ENCODE measurements at places on chromosomes 5 and 9.

DNA sequence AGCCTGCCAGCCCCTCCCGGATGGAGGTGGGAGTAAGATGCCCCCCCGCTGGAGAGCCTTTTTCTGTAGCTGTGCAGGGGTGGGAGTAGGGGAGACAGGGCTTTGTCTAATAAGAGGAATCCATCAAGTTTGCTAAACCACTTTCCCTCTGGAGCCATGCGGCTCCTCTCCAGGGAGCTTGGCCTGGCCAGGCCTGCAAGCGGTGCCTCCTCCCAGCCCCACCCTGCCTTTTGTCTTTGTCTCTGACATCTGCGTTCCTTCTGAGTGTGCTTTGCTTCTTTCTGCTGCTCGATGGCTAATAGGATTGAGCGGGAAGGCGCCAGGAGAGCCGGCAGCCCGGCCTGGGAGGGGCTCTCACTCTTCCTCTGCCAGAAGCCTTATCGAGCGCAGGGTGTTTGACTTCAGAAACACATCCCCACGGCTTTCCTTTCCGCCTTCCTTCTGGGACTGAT is 26.7 kb upstream of the FCN1 start:
- DNase-seq, result no peak

DNA sequence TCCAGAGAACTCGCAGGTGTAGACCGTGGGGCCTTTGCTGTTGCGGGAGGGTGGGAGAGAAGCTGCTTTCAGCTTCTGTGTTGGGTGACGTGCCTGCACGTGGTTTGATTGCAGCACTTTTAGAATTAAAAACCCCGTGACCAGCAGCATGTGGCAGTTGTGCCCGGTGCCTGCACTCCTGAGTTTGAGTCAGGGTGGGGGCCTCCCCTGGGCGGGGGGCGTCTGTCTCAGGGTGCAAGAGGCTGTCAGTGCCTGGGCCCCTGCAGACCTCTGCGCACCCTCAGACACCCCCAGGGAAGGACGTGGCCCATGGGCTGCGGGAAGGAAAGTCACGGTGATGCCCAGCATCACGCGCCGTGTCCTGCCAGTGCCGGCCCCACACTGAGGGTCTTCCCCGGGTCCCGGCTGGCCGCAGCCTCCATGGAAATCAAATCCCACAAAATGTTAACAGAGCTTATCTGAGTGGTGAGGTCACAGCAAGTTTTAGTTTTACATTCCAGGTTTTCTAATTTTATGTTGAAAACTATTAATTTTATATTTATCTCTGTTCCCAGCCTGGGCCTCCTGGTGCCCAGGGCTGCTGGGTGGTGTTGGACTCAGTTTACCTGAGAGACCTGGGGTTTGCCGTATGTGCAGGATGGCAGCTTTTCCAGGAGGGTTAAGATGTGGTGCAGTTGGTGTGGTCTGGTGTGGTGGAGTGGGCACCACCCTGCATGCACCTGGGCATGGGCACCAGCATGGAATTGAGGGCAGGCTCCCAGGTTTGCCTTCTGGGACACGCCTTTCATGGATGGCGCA is 33.3 kb downstream of the AHRR start:
- DNase-seq, result no peak

DNA sequence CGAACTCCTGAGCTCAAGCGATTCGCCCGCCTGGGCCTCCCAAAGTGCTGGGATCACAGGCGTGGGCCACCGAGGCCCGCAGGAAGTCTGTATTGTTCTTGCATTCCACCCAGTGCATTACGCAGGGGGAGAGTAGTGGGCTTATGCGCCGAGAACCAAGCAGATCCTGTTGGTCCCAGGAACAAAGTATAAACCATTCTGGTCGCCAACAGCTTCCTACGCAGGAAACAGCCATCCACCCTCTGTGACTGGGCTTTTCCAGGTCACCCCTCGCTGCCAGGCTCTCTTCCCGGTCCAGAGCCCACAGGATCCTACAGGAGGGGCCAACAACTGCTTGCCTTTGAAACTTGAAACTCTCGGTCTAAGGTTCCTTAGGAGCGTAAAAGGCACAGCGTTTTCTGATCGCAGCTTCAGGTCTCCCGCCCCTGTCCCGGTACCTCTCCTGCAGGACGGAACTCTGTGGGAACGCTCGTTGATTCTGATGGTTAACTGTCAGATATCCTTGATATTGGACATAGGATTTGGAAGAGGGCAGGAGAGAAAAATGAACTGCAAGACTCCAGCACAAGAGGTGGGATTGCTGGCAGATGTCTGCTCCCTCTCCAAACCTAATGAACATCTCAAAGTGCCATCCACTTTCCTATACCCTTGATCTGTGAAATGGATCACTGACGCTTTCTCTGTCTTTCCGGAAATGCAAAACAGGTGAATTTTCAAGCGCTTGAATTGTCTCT is 4.2 kb upstream of the ANXA2R start:
- DNase-seq, result peak; percentile 89

GRCh38 chr5:74603376-74603775 is 37.2 kb downstream of the ENC1 start:
- DNase-seq, result no peak

DNA sequence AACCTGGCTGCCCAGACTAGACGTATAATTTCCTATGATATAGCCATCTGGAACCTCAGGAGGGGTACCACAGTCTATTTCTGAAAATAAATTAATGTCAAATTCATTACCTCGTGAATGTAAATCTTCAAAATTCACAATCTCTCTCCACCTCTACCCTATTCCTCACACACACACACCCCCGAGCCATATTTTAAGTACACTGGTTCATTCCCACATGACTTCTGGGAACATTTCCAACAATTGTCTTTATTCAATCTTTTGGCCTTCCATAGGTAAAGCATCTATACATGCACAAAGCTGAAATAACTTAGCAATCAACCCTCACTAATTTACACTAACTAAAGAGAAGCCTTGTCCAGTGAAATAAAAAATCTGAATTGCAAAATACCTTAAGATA is 32.7 kb downstream of the SUSD1 start:
- peak; percentile 13 for DNase-seq

DNA sequence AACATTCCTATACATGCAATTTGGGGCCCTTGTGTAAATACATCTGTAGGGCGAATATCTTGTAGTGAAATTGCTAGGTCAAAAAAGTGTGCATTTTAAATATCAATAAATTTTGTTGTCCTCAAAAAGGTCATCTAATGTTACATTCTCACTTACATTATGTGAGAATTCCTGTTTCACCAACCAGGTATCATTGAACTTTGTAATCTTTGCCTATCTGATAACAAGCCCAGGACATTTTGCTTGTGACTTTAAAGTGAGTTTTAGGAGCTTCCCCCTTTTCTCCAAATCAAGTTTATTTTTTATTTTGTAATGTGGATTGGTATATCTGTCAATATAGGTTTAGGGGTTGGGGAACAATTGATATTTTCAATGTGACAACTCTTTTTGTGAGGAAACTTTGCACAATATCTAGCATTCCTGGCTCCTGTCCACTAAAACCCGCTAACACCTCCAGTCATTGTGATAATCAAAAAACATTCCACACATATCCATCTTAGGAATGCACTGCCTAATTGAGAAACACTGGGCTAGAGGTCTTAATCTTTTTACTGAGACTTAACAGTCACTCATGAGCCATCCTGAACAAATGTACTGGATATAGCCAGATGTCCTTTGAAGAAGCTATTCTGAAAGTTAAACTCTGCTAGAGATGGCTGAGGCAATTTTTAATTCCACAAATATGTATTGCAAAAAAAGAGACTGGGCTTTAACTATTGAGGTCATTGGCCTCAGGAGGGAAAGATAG is 72.5 kb upstream of the SLC1A1 start:
- DNase-seq, result peak; percentile 29

- no peak for DNase-seq
These were observed 26.3 kb upstream of the FST start for GRCh38 chr5:53453898-53454718.

- no peak for DNase-seq
These were observed 11.2 kb downstream of the MRPS27 start for GRCh38 chr5:72308853-72309191.

DNA sequence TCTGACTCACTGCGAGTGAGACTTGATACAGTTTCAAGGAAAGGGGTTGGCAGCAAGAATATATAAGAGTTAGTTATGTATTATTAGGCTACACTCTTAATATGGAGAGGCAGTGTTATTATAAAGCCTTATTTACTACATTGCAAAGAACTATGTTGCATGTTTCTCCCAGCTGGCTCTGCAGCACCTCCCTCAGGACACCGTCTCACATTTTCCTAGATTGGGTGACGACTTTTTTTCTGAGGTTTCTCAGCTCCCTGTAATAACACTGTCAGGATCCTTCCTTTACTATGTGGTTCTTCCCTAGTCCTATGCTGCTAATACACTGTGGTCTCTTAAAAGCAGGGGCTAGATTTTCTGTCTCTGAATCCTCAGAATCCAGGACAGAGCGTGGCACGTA is 153.7 kb downstream of the INSYN2B start:
- no peak for DNase-seq

DNA sequence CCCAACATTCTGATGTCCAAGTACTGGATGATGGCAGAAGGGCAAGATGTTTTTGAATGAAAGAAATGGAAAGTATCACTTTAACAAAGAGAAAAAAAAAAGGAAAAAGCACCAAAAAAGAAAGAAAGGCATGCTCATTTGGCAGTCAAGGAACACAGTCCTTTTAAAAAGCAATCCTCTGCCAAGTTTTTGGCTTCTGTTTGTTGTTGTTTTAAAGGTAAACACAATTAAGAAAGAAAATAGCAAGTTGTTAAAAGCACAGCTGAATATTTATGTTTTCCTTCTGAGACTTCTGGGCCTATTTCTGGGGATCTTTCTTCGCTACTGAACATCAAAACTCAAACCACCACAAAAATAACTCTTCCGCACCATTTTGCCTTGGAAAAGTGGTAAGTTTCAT is 162.1 kb downstream of the TRPM3 start:
- DNase-seq, result no peak

DNA sequence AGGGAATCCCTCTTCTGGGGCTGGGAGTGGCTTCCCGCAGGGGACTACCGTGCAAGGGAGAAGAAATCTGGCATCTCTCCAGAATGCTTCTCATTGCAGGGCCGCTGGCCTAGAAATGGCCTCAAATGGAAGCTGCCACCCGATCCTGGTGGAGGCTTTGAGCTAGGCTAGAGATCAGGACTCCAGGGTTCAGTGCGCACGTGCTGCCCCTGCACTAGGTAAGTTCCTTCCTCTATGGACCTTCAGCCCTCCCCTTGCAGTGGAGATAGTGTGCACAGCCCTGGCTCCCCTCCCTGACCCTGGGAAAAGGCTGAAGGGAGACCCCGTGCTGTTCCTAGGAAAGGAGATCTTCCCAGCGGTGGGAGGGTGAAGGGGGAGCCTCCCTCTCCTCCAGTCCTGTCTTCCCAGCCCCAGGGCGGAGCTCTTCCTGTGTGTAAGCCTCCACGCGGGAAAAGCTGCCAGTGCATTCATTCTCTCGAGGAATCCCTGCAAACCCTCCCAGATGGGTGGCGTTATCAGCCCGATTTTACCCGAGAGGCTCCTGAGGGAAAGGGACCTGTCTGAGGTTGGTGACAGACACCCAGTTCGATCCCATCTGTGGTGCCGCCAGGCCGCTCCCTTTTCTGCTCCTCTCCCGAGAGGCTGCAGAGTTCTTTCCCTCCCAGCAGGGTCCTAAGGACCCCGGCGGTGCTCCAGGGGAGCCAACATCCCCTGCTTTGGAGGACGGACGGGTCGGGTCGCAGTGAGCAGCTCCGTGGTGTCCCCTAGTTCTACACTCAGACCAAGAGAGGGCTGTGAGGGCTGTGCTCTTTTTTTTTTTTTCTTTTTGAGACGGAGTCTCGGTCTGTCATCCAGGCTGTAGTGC is 1.4 kb upstream of the CERCAM start:
- no peak for DNase-seq

- no peak for DNase-seq
These were observed 11.6 kb upstream of the RETREG1 start for GRCh38 chr5:16628376-16628775.
